ENCODE measurements at places on chromosomes 2 and 18.

DNA sequence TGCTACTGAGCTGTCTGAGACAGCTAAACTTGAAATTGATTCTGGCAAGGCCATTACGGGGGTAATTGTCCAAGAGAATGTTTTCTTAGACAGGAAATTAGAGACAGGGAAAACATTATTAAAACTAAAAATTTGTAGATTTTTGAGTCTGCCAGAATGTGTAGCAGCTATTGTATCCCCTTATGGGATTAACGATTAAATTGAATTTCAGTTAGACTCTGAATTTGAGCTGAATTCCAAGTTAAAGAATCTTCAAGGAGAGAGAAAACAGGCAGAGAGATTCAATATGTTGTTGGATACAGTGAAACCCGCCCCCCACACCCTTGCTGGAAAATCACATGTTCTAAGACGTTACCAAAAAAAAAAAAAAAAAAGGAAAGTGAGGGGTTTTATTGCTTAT, 32.7 kb upstream of the CCDC68 start:
- DNase-seq, result no peak

- DNase-seq, result no peak
Measured at GRCh38 chr2:42087137-42087856, 39.5 kb downstream of the PKDCC start.

DNA sequence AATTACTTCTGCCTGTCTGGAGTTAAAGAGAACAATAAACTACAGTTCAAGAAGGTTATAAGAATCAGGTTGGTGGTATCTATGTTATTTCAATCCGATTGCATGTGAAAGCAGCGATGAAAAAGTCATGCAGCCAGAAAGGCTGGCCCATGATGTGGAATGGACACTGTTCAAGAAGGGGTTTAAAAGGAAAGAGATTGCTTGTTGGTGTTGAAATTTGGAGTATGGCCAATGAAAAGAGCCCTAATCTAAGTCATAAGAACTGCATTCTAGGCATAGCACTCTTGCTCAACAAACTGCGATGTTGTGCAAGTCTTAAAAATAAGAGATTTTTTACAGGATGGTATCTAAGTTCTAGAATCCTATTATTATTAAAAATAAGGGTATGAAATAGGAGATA, 61.3 kb downstream of the EFEMP1 start:
- DNase-seq, result no peak

DNA sequence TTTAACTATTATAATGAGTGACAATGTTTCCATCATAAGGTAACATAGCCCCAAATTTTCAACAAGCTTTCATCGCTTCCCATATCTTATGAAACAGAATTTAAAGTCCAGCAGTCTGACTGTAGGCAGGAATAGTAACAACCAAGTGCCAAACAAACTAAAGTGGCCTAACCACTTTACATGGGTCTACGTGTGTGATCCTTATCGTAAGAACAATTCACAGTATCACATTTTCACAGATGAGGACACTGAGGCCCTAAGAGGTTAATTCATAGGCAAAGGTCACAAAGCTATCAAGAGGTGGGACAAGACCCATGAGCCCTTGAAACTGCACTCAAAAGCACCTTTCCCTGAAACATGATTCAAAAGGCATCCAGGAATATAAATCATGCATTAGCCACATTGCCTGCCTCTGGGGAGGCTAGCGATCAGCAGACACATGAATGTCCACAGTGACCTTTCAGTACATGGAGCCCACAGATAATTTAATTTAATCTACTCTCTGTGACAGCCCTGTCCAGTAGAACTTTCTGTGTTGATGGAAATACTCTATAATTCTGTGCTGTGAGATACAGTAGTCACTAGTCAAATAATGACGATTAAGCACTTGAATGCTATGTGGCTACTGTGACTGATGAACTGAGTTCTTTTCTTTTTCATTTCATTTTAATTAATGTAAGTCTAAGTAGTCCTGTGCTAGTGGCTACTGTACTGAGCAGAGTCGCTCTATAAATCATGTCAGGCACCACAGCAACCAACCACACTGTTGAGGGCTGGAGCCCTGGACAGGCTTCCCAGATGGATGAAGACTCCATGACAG, 30.3 kb downstream of the KIDINS220 start:
- DNase-seq, result no peak

- DNase-seq, result no peak
Measured at GRCh38 chr2:118622913-118623312, 224.5 kb downstream of the EN1 start.

GRCh38 chr2:158253170-158253569, 151.5 kb downstream of the UPP2 start:
- DNase-seq, result no peak

- DNase-seq, result no peak
Measured at GRCh38 chr2:226715347-226715990, 84.2 kb downstream of the IRS1 start.

Measured in GM06990 (cell line).